WERI-Rb-1 (cell line): ENCODE measurements at places on chromosomes 1 and 21.

DNA sequence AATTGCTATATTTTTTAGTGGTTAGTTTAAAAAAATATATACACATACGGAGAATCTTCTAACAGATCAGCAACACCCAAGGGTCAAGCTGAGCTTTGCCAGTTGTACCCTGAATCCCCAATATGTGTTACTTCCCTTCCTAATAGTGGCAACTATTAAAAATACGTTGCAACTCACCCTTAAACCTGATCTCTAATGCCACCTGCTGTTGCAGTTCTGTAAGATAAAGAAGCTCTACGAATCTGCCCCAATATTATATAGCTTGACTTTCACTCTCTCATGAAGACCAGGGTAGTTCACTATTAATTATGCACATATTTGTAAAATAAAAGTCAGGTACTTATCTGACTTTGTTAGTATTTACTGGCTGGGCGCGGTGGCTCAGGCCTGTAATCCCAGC lies 58.4 kb downstream of the ASH1L start:
- DNase-seq, result no peak

DNA sequence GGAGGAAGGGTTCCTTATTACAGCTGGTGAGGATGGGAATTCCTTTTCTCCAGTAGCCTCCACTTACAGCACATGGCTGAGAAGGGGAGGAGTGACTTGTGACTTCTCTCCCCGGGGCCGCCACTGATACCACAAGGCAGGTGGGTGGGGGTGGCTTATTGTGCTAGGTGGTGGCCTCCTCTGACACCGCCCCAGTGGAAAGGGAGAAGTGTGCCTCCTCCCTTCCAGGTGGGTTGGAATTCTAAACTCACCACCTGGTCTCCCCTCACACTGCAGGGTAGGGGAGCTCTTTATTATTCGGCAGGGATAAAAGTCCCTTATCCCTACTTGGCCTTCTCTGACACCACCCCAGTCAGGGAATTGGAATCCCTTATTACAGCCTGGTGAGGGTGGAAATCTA lies 89.5 kb downstream of the CCDC30 start:
- DNase-seq, result peak; percentile 32

- no peak for DNase-seq
Measured at GRCh38 chr1:24939675-24940193, 9.7 kb upstream of the RUNX3 start.

DNA sequence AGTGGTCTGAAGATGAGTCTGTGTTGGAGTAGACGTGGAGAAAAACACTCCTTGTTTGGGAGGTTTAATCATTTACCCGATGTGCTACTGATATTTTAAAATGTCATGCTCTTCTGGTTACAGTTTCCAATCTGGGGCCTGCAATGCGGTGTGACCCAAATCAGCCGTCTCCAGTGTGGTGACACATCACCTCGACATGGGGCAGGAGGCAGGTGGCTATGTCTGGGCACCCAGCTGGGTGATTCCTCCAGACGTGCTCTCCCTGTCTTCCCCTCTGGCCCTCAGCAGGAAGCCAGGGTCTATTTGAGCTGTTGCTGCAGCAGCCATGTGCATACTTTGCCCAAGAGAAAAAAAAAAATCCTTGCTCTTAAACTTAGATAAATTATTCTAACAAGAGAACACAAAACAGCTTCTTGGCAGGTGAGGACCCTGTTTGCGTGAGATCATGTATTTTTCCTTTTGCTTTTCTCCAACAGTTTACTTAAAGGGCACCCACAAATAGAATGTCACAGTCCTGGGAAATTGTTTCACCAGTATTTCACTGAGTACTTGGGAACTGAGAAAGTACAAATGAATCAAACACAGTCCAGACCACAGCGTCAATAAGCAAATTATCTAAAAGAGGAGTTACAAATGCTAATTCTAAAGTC lies 38.9 kb upstream of the MAP10 start:
- DNase-seq, result no peak

GRCh38 chr1:43634721-43635120 lies 15.2 kb upstream of the KDM4A start:
- DNase-seq, result no peak

- DNase-seq, result no peak
Measured at GRCh38 chr1:46064708-46065107, 67.7 kb downstream of the PIK3R3 start.

DNA sequence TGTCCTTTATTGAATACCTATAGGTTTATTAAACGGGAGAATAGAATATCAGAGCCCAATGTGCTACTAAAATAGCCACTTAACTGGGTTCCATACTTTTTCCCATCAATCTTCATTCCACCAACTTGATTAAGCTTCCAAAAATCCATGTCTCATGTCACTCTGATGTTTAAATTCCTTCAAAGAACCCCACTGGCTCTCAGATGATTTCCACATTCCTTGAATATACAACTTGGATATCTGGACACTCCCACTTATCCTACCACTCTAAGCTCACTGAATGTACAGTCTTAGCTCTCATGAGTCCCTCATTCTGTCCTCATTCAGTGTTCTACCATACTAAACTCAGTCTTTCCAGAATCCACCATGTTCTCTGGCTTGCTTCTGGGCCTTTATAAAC lies 21.1 kb downstream of the COL11A1 start:
- DNase-seq, result no peak

- no peak for DNase-seq
Measured at GRCh38 chr1:32981003-32981901, 16.6 kb upstream of the RNF19B start.

- DNase-seq, result no peak
Measured at GRCh38 chr1:24022581-24023361, 42.6 kb upstream of the SRSF10 start.

DNA sequence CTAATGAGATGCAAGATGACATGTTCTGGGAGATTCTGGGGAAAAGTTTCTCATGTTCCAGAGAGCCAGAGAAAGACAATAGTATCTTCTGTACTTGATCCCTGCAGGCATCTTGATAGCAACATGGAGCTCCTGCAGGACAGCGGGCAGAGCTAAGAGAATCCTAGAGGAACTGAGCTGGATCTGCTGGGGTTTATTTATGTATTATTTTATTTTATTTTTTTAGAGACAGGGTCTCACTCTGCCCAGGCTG lies 22.7 kb upstream of the SCAF4 start:
- no peak for DNase-seq

GRCh38 chr1:217564833-217565232 lies 66.1 kb downstream of the GPATCH2 start:
- no peak for DNase-seq

- DNase-seq, result no peak
Measured at GRCh38 chr1:107474877-107475612, 334.2 kb downstream of the NTNG1 start.

DNA sequence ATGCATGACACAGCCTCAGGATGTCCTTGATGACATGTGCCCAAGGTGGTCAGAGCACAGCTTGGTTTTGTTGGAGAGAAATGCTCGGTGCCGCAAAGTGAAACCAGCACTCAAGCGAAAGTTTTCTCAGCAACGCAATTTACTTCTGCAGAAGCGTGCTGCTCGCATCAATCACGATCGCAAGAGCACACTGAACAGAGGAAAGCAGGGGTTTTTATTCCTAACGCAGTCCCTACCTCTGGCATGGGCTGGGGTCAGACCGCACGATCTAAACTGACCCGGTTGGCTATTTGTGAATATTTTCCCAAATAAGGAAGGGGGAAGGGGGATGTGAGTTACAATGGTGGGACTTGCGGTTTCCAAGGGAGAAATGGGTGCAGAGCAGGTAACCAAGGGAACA lies 809 bp upstream of the ZNF669 start:
- no peak for DNase-seq

- DNase-seq, result no peak
Measured at GRCh38 chr21:45056296-45056904, 18.0 kb upstream of the ADARB1 start.

DNA sequence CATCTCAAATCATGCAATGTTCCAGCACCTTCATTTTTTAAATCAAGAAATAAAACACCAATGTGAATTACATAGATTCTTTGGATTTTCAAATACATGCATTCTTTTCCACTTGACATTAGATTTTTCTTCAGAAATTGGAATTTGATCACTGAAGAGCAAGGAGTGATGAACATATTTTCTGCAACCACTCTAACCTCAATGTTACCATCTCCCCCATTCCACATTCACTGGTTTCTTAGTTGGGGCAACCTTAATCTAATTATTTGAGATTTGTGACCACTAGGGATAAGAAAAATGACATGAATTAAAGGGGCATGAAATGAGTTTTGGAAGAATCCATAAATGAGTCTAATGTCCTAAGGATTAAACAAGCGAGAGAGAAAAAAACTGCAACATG lies 168.7 kb upstream of the NR5A2 start:
- no peak for DNase-seq

DNA sequence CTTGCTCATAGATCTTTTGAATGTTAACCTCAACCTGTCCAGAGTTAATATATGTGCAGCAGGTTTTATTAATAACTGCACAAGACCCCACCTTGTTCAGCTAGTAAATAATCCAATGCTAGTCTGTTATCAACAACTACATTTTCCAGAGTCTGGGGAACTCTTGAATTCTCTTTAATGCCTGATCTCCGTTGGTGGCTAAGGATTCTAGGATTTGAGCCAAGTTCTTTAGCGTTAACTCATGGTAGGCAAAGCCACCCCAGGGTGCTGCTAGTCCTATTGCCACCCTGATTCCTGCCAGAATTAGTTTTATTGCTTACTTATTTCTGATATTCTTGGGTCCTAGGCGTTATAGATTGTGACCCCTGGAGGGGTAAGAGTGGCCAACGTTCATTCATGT lies 12.8 kb downstream of the BACE2 start:
- DNase-seq, result no peak

DNA sequence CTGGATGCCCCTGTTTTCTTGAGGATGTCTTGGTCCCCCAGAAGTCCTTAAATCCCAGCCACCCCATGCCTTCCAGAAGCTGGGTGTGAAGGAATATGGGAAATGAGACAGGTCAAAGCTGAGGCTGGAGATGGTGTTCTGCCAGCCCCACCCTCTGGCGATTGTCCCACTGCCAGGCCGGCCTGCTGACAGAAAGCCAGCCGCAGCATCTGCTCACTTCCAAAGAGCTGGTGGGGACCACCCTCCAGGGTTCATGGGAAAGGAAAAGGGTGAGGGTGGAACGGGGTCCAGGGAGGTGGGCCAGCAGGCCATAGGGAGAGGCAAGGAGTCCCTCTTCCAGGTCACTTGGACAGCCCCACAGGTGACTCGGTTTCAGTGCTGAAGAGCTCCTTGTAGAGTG lies 1.9 kb upstream of the LINGO4 start:
- no peak for DNase-seq

GRCh38 chr1:167483790-167484189 lies 34.5 kb downstream of the CD247 start:
- no peak for DNase-seq

DNA sequence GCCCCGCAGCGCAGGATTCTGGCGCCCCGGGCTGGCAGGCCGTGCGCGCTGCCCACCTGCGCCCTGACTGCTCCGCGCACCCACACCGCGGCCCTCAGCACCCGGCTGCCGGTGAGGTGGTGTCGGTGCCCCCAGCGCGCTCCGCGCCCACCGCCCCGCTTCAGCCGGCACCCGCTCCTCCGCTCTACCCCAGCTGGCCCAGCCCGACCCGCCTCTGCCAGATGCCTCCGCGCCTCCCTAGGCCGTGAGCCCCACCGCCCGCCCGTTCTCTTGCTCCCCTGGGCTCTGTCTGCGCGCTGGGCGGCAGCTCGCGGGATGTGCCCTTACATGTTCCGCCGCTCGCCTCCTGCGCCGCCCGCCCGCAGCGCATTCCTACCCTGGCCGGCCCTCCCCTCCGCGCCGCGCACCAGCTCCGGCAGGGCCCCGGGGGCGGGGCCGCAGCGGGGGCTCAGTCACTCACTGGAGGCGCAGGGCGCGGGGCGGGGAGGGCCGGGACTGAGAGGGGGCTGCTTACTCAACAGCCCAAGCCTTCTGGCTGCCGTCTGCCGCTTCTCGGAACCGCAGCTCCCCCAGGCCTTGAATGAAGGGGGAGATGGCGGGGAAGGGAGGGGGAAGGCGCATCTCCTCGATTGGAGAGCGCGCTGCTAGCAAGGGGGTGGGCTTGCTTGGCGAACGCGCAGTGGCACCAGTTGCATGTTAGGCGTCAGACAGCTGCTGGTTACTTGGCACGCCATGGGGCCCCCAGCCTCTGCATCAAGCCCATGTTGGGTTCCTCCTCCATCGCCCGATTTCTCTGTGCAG lies at the start of gene PHLDA3:
PHLDA3 (minus strand) TSS at position 345 of the 801 bp plus-strand sequence. CDS start 402 bp downstream, outside the sequence.
- peak; percentile 100 for DNase-seq

DNA sequence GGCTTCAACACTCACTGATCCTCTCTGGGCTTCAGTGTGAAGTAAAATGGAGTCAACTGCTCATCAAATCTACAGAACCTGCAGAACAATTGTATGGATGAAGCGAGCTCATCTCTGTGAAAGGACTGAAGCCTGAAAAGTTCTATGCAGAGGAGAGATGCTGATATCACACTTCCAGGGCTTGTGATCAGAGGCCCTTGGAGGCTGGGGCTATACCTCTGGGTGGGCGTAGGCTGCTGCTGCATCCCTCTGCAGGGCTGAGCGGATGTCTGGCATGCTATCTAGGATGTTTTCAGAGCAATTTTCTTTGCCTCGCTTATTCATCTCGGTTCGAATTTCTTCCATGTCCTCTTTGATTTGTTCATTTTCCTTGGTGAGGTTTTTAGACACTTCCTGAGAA lies 17.6 kb downstream of the OLFML2B start:
- DNase-seq, result no peak

DNA sequence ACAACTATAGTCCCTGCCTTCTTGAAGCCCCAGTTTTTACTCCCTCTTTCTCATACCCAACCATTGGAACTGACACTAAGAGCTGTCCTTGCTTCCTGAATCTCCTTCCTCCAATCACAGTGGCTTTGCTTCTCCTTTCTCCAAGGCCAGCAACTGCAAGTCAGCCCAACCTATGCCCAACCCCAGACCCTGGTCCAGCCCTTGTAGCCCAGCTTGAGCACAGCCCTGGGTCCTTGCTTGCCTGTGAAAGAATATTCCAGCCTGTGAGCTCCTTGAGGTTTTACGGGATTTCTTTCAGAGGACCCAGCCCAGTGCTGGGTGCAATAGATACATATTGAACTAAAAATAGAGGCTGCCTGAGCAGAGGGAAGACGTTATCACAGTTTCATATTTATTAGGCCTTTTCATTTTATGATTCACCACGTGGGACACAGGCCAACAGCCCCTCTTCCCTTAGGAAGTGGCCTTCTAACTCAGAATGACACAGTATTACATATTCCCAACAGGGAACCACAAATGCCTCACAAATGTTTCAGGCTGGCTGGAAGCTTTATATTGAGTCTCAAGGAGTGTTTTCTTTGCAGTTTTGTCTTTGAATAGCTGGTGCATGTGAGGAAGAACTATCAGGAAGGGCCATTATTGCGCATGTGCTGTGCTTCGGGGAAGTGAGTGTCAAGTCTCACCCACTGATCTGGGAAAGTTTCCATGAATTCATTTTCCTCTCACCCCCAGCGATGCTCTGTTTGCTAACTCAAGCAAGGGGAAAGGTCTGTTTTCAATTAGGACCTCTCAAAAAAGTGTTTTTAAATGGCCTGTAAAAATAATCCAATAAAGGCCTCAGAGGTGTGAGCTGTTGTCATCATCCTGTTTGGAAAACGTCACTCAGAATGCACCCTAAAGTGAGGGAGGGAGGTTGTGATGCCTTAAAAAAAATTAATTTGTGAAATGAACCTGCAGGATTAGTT lies 92.3 kb upstream of the NFIA start:
- no peak for DNase-seq

- DNase-seq, result no peak
Measured at GRCh38 chr1:3668148-3668547, 15.8 kb downstream of the TP73 start.
